ENCODE measurements at places on chromosomes 6 and 20.

GRCh38 chr20:33010133-33010504, 2.6 kb downstream of the BPIFB2 start:
- DNase-seq, result no peak

GRCh38 chr20:35216541-35216940, 9.9 kb upstream of the MMP24 start:
- no peak for DNase-seq

- DNase-seq, result peak; percentile 52
These were observed 89.3 kb downstream of the JPH2 start for GRCh38 chr20:44097521-44098255.

DNA sequence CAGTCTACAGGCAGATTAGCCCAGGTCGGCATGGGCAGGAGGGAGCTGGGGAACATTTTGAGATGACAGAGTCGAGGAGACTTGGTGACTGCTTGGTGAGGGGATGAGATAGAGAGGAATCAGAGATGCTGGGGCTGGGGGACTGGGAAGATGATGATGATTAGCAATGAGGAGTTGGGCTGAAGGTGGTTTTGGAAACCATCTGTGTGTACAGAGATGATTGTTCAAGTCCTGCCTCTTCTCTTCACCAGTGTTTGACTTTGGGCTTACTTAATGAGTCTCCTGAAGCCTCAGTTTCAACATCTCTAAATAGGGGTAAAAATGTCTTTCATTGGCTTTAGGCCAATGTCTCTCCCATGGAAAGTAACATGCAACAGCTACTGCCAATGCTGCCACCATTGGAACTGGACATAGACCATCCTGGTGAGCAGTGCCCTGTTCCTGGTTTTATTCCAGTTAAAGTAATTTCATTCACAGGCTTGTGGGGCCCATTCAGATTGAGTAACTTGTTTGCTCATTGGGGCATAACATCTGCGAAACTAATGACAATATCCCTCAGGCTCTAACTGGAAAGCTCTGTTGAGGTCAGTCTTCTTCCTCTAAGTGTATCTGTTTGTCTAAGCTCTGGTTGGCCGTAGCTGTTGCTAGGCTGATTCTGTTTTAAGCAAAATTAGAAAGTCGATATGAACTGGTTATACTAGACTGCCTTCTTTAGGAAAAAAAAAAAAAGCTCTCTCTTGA, 99.1 kb downstream of the ARMC2 start:
- DNase-seq, result no peak

DNA sequence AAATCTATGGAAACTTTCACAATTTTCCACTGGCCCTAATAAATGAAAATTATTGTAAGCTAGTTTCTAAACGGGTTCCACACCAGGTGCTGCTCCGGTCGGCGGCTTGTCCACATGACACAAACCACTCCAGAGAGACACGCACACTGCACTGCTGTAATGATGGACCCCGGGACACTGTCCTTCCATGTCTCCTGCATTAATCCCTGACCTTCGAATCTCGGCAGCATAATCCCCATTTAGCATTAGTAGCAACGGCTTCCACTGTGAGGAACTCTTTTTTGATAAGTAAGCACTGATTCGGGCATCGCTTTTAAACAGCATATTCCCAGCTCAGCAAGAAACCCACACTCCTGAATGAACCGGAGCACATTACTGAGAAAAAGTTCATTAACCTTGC, 43.5 kb downstream of the INSM1 start:
- DNase-seq, result no peak

- no peak for DNase-seq
These were observed 350.5 kb downstream of the PAX1 start for GRCh38 chr20:22055981-22056380.

GRCh38 chr6:3247255-3248146, 11.2 kb upstream of the PSMG4 start:
- DNase-seq, result peak; percentile 82

DNA sequence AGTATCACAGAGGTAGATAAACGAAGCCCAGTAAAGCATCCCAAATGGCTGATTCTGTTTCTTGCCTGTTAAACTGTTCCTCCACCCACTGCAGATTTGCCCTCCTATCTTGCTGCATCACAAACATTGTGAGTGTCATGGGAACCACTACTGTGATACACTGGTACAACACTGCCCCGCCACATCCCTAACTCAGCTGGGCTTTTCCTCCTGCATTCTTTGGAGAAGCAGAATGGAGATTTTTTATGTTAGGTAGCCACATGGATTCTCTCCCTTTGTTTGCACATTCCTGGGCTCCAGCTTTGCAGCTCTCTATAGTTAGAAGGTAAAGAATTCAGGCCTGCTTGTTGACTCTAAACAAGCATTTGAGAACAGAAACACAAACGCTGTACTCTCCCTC, 234.1 kb downstream of the TMEM242 start:
- DNase-seq, result no peak

- DNase-seq, result no peak
These were observed 73.7 kb upstream of the CITED2 start for GRCh38 chr6:139448051-139448649.

GRCh38 chr6:43171707-43172103, 636 bp downstream of the SRF start:
- no peak for DNase-seq

DNA sequence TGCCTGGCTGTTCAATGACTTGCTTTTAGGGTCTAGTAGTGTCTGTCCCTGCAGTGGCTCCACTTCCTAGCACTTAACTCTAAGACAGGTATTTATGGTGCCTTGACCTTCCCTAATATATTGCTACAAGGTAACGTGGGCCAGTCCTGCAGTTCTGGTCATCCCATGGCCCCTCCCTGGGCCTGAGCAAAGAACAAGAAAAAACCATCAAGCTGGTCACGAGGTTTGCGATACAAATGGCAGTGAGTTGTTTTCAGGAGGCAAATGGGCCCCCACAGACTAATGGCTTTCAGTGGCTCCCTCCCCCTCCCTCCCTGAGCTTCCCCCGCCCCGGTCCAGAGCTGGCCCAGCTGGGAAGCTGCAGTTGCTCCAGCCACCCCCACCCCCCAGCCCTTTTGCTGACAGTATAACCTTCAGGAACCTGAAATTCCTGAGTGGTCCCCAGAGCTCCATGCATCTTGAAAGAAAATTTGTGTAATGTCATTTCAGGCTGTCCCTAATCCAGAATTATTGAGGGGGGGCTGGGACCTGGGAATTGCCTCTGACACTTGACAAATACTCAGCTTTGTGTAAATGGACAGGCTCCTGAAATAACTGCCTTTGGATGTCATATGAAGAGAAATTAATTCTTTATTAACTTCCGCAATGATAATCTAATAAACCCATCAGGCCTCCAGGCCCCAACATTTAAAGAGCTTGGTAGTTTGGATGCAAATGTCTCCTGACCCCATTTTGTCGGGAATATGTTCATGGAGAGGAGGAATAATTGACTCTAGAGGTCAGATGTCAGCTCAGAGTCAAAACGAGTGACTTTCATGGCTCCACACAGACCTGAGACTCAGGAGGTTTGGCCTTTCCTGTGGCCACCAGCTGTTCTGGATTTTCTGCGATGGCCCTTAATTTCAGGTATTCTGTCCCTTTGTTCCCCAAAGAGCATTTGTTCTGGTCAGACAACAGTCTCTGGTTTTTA, 153.2 kb upstream of the TOP1 start:
- no peak for DNase-seq

DNA sequence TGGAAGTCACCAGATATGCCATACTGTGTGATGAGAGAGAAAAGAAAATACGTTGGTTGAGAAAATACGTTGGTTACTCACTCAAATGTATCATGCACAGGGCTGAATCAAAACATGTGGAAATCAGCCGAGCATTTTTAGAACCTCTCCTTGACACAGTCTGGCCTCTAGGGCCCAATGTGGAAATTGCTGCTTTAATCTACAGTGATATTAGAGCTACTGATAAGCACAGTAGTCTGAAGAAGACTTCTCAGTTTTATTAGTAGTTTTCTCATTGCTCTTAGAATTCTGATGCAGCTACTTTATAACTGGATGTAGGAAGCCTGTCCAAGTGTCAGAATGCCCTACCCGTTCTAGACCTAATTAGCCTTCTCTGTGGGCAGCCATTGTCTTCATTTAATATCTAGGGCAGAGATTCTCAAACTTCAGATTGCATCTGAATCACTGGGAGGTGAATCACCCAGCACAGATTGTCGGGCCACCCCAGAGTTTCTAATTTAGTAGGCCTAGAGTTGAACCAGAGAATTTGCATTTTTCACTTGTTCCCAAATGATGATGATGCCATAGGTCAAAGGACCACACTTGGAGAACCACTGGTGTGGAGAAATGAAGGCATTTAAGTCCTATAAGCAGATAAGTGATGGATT, 229.1 kb downstream of the PLCB1 start:
- DNase-seq, result no peak

GRCh38 chr20:4809707-4810106, 88.0 kb downstream of the PRND start:
- no peak for DNase-seq

GRCh38 chr20:8215361-8215781, 83.3 kb downstream of the PLCB1 start:
- DNase-seq, result no peak

DNA sequence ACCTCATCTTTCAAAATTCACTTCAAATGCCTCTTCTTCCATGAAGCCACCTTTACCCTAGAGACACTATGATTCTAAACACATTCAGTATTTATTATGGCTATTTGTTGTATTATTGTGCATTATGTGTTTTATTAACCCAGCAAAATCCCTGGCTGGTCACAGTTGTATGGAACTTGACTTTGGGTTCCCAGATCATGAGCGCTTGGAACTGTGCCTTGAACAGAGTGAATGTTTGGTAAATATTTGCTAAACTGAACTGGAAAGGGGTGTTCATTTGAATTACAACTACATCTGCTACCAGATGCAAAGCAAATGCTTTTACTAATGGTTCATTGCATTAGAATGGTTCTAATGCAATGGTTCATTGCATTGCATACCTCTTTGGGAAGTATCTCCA, 259.8 kb downstream of the PKHD1 start:
- no peak for DNase-seq

- no peak for DNase-seq
These were observed 726 bp upstream of the EMILIN3 start for GRCh38 chr20:41367393-41367695.

- no peak for DNase-seq
These were observed 353.2 kb downstream of the BTBD3 start for GRCh38 chr20:12270863-12271262.

DNA sequence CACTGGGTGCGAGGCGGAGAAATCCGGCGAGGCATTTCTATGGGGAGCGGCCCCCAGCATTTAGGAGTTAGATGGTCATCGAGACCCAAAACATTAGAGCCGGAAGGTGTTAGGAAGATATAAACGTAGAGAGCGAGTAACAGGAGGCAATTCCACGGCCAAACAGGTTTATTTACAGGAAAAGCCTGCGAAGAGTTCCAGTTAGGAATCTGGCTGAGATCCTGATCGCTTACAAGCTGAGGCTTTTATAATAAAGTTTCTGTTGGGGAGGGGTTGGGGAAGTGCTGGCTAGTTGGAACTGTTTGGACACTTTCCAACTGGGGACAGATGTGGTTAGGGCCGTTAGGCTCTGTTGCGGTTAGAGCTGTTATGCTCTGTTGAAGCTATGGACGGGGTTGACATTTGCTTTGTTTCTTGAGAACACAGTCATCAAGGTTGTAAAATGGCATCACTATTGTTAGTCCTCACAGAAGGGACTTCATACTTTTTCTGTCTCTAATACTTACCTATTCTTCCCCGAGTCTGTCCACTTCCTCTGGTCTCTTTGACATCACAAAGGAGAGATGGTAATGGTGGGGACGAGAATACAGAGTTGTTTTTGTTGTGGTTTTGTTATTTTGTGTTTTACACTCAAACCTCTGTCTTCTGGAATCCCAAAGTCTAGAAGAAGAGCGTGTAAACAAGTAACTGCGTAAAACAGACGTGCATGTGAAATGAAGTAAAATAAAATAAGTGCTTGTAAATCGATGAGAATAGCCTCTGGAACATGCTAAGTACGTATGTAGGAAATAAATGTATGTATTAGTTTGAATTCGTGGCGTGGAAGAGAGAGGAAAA, 554 bp upstream of the ZSCAN31 start:
- DNase-seq, result peak; percentile 76

- DNase-seq, result no peak
These were observed 326.2 kb upstream of the PRDM1 start for GRCh38 chr6:105759946-105760345.

- DNase-seq, result no peak
These were observed 20.1 kb downstream of the B4GALT5 start for GRCh38 chr20:49693435-49694171.

DNA sequence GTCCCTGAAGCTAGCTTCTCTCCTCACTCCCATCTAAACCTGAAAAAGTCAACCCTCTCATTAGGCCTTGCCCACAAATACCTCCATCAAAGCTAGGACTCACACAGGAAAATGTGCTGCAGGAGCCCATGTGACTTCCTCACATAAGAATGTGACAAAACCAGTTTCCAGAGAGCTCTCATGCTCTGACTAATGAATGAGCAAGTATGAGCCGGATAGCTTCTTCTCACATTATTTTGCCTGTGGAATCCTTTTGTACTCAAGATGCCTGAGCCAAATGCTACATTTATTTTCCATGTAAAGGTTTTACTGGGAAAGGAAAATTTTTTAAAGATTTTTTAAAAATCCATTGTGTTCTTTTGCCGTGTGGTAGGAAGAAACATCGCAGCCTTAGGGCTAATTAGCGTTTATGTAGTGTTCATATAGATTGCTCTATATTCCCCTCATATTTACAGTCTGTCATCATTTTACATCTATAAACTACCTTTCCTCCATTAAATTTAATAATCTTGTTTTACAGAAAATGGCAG, 68.6 kb upstream of the CCN6 start:
- peak; percentile 78 for DNase-seq

DNA sequence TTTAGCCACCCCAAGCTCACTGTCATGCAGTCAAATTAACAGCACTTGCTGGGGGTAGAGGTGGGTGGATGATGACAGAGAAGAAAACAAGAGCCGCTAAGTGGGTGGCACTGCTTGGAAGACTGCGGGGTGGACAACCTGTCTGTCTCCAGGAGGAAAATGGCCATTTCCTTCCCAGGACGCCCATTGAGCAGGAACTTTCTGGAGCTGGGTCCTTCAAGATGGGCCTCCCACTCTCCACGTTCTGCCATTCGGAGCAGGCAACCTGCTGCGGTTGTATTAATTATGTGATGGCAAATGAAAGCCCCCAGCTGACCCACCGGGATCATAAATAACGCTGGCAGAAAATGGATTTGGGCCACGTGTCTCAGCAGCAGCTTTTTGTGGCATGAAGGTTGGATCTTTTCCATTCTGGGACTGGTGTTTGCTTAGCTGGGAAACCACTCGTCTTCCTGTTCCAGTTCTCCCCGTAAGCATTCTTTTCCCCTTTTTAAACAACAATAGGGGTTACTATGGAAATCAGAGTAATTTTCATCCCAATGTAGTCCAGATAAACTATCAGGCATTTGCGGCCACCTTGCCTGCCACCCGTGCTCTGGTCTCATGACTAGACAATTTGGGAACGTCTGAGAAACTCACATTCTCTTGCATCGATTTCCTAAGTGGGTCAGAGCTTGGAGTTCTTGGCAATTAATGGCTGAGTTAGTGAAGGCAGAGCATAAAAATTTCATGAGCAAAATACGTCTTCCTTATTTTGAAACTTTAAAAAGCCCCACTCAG, 215.5 kb downstream of the ANKRD60 start:
- DNase-seq, result no peak

GRCh38 chr6:5127106-5127687, 42.1 kb downstream of the PPP1R3G start:
- DNase-seq, result no peak

- no peak for DNase-seq
These were observed 311.4 kb downstream of the EPM2A start for GRCh38 chr6:145423936-145424335.

GRCh38 chr6:13473768-13474165, 13.6 kb downstream of the GFOD1 start:
- no peak for DNase-seq

GRCh38 chr6:422433-423054, 31.0 kb downstream of the IRF4 start:
- peak; percentile 78 for DNase-seq

- no peak for DNase-seq
These were observed 105.6 kb downstream of the ZDHHC14 start for GRCh38 chr6:157486572-157486971.

Data from SW480 (cell line).